T-helper 17 cell (primary cell): ENCODE measurements at places on chromosomes 4 and X.

DNA sequence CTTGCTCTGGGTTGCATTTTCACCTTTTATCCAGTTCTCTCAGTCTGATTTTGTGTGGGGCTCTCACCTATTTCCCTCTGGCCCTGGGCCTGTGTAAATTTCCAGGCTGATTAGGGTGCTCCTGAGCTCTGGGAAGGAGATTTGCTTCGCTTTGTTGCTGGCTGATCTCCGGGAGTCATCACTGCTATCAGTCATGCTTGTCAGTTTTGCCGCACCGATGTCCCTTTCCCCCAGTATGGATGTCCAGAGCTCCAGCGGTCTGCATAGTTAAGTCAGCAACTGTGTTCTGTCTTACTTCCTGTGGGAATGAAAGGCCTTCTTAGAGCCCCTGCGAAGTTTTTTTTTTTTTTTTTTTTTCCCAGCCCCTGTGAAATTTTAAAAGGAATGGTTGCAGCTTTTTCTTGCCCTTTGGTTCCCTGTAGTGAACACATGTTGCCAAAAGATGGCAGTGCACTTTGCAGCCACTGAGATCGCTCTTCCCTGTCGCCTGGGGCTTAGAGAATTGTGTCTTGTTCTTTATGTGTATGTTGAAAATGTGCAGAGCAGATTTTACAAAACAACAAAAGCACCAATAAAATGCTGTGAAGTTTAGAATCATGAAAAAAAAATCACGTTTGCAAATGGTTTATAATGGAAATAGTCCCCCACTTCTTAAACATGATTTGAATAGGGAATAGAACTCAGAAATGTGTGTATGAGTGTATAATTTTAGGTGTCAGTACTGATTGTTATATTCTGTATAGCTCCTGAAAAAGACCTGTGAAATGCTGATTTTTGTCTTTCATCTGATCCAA lies 109.1 kb upstream of the SLC4A4 start:
- DNase-seq = no peak

DNA sequence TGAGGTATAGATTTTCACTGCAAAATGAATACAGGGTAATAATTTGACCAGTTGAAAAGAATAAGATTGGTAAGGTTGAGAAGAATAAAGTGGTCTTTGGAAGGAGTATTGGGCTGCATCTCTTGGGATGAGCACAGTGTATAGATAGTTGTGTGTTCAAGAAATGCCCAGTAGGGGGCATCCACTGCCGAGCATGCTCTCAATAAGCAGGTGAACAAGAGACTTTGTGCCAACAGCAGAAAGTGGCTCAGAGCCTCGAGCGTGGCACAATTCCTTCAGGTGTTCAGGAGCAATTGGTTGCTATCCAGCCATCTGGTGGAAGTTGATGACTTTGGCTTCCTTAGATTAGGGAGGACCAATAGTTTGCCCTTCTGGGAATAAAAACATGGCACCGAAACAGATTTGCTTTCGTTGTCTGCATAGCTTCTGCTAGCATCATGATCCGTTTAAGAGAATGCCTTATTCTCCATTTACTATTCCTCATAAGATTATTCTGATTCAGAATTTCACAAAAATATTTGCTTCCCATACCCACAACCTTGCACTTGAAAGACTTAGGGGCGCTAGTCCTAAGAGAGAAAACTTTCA lies 258.1 kb upstream of the NEIL3 start:
- DNase-seq = no peak

DNA sequence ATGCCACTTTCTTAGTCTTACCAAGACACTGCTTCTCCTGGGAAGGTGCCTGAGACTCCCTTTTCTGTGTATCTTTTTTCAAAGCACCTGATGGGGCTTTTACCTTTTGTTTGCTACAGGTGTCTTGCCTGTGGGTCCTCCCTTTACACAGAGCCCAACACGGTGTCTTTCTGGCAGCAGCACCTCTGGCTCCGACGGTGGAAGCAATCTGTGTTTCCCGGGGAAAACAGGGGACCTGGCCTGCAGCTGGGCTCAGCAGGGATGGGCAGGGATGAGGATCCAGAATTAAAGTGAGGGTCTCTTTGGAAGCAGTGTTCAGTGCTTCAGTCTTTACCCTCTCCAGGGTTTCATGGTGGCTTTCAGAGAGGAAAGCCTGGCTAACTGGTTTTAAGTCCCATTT lies 11.3 kb downstream of the POU4F2 start:
- DNase-seq = no peak

DNA sequence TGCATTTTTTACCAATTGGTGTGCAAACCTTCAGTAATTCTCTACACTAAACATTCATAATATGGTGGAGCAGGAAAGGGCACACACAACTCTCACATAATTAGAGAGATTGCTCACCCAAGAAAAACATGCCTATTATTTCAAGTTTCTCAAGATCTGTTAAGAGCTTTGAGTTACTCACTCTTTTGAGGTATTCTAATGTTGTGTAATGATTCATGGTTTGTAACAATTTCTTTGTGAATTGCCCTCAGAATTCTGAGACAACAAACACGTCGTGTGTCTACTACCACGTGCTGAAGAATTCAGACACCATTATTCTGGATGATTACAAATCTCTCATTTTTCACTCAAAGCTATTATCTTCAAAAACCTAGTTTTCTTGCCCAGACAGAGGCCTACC lies 82.8 kb downstream of the PDGFC start:
- no peak for DNase-seq

- DNase-seq = no peak
These were observed 2250.0 kb upstream of the AGA start for GRCh38 chr4:179692222-179692621.

DNA sequence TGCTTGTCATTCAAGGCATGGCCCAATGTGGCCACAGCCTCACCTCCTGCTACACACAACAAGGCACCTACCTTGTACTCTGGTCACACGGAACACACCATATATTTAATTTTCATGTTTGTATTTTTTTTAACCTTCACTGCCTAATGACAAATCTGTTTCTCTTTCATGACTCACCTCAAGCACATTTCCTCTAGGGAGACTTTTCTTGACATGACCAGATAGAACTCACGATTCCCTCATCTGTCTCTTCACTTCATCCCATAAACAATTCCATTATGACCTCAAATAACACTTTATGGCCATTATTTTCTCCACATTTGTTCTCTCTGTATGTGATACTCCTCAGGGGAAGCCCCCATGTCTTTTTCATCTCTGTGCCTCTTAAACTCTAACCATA lies 11.1 kb downstream of the DRP2 start:
- DNase-seq = no peak

- DNase-seq = no peak
These were observed 906 bp downstream of the DKK2 start for GRCh38 chr4:107034996-107035818.

DNA sequence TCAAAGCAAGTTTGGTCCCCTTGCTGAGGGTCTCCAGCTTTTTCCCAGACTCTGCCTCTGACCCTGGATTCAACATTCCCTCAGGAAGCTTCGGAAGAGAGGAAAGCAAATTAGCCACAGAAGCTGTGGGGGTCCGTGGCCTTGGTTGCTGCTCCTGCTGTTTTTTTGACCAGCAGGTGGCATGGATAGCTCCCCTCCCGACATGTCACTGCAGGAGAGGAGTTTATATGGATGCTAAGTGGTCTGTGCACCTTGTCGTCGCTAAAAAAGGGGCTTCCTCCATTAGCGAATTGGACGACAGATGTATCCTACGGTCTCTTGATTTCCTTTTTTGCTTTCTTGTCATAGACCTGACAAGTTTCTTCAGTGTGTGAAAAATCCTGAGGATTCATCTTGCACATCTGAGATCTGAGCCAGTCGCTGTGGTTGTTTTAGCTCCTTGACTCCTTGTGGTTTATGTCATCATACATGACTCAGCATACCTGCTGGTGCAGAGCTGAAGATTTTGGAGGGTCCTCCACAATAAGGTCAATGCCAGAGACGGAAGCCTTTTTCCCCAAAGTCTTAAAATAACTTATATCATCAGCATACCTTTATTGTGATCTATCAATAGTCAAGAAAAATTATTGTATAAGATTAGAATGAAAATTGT lies 70.2 kb downstream of the CD38 start:
- no peak for DNase-seq

DNA sequence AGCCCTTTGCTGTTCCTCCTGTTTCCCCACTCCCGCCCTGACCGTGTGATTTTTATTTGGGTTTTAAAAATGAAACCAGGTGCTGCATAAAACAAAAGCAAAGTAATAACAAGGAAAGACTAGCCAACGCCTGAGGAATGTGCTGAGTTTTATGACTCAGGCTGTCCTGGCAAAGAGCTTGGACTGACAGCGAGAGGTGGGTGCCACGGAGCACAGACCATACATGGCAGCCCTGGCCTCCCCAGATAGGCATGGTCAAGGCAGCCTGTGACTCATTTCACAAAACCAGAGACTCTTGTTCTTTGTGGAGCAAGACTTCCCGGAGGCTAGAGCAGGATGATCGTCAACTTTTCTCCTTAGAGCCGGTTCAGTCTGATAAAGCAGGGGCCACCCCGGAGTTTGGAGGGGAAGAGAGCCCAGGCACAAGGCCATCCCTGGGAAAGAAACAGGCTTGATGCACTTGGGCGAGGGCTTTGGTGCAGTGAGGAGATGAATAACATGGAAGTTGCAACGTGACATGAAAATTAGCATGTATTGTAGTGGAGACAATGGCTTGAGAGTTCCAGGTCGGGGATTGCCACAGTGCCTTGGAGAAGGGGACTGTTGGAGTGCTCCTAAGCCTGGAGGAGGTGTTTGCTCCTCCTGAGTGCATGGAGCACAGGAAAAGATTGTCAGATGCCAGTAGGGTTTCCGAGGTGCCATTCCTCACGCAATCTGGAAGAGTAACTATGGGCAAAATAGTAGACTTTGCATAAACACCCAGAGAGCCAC lies 54.8 kb downstream of the C4orf51 start:
- no peak for DNase-seq

DNA sequence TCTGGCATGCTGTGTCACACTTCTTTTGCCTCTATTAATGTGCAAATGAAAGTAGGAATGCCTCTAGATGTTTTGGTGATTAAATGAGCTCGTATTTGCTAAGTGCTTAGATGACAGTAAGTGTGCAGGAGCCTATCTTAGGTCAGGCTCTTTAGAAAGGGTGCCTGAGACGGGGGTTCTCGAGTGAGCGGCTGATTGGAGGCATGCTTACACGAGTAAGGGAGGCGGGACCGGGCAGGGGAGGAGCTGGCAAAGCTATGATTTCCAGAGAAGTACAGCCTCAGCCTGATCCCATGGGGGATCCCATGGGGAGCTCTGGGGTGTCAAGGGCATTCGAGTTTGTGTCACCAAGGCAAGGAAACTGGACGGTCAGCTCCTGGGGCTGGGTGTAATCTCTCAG lies 44.8 kb downstream of the CLDN34 start:
- no peak for DNase-seq
